ENCODE measurements at places on chromosomes 2 and 18. TPM values are rescaled to one million over a fixed set of nuclear protein-coding genes. Genes with fewer than 3 reads are reported as not detected.

DNA sequence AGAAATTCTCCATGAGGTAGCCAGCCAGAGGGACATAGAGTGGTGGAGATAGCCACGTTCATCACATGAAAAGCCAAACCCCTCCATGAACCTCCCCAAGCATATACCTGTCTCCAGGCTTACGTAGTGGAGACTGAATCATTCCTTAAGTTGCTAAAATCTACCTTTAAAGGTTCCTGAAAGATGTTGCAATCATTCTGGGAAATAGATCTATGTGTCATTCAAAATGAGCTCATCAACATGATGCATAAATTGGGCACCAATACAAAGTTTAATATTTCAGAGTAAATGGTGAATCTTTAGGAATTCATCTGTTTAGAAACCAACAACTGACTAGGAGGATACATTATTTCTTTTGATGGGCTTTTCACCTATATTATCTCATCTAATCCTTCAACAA is 362.6 kb upstream of the ID2 start:
- no peak for DNase-seq

DNA sequence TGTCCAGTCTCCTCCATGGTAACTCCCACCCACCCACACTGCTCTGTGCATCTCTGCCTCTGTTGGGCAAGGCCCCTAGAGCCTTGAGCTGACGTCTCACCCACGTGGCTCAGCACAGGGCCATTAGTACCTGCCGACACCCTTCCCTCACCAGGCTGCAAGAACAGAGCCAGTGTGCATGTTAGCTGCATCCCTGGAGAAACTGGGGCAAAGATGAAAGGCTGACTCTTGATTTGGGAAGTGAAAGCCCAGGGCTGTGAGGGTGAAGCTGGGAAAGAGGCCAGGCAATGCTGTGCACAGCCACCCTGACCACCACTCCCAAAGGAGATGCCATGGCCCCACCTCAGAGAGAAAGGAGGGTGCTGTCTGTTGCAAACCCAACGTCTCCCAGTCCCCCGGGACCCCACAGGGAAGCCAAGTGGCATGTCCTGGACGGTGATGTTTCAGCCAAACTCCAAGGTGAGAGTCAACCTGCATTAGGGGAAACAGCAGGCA is 20.0 kb upstream of the HPCAL1 start:
- no peak for DNase-seq

ZNF513 gene
- total RNA-seq = 9.3 TPM

GRCh38 chr2:158778243-158778642 is 16.9 kb upstream of the DAPL1 start:
- no peak for DNase-seq

DNA sequence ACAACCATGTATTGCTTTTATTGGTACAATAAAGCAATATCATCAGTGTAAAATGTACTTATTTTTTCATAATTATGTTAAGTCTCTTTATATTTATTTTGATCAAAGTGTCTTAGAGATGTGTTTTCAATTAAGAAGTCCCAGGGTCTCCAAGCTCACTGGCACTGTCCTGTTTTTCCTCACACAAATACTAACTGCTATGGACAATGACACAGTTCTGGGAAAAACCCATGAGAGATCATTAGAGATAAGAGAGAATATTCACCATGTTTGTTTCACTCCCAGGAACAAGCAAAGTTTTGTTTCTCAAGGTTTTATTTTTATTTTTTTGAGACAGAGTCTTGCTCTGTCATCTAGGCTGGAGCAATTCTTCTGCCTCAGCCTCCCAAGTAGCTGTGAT is 38.7 kb downstream of the E2F6 start:
- DNase-seq = no peak

DNA sequence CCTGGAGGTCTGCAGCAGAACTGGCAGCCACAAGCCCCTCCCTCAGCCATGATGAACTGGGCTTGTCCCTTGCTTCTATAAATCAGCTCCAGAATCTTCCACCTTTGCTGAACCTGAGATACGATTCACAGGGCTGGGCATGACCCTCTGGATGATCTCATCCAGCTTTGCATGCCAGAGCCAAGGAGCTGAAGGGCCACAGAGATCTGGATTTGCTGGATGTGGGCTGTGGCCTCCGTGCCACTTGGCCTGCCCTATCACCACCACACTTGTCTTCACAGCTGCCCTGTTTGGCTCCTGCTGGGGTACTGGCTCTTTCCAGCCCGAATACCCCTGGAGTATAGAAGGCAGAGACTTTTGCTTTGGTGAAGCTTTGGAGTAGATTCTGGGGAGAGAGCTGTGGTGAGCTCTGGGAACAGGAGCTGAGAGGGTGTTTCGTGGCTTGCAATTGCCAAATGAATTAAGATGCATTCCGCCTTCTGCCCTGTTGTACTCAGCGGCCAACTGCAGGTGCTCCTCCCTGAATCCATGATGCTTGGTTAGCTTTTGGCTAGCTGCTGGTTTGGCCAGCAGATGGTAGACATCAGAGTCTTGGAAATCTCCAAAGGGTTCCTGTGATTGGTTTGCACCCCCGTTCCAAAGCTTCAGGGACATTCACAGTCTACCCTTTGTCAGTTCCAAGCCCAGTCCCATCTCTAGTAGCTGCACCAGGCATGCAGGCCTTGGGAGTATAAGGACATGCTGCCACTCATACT is 30.9 kb upstream of the GIGYF2 start:
- DNase-seq = no peak

CERKL gene
- total RNA-seq = not detected

- no peak for DNase-seq
Observed at GRCh38 chr2:205665791-205666190, 16.5 kb upstream of the NRP2 start.

RSAD2 gene
- total RNA-seq = 1.7 TPM

Measured in liver (tissue), 10 donors.